Parietal lobe (tissue), 2 donors: ENCODE measurements at places on chromosomes 16 and 17. TPM values are rescaled to one million over a fixed set of nuclear protein-coding genes. Genes with fewer than 3 reads are reported as not detected.

SLC5A11 gene
- total RNA-seq, result not detected

ALDH3A1 gene
- total RNA-seq, result not detected

SYCE1L gene
- total RNA-seq, result 2.8 TPM

TP53TG3C gene
- total RNA-seq, result not detected

TEDC2 gene
- 12.2 TPM for total RNA-seq
